Activated CD8-positive, alpha-beta memory T cell treated with anti-CD3 and anti-CD28 coated beads, Interleukin-2, amount 50 U/mL, for 4 hours (primary cell): ENCODE measurements at places on chromosomes 7 and 10.

DNA sequence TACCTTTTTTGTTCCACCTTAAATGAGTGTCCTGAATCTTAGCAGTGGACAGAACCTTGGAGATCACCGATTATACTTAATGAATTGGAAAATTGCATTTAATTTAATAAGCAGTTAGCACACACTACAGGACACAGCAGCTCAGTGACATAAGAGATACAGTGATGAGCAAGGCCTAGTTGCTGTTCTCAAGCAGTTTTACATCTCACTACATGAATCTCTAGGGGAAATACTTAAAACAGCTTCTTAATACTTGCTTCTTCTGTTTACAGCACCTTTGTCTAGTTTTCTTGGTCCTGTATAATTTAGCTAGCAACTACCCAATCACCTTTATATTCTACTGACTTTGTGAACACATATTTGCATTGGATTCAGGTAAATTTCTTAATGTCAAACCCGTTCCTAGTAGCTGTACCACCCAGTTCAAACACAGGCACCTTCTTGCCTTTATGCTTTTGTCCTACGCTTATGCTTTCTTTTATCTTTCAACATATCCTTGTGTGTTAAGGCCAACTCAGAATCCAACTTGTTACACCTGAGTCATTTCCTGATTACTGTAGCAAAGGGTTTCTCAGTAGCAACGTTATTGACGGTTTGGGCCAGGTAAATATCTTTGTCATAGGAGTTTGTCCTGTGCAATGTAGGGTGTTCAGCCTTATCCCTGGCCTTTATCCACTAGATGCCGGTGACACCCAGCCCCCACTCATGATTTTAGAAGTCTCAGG lies 1.8 kb downstream of the STAM start:
- no peak for DNase-seq

DNA sequence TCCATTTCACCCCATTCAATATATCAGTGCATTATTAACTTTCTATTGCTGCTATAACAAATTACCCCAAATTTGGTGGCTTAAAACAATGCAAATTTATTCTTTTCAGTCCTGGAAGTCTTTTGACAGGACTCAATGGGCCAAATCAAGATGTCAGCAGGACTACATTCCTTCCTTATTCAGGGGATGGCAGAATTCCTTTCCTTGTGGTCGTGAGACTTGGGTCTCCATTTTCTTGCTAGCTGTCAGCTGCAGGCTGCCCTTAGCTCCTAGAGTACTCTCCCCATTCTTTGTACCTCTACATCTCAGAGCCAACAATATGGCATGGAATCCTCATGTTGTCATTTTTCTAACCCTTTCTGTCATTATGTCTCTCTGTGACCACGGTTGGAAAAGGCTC lies 310.6 kb downstream of the HDAC9 start:
- DNase-seq, result no peak

DNA sequence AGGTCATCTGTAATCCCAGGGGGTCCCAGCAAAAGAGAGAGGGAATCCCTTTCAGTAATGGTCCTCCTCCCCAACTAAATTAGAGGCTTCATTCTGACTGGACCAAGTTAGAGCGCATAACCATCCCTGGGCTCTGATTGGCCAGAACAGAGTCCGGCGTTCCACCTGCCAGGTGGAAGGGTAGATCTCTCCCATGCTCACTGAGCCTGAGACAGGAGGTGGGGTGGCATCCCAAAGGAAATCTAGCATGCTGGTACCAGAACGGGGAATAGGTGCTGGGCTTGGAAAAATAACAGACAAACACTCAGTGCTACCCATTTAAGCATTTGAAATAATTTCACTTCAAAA lies 21.0 kb upstream of the TSPAN33 start:
- no peak for DNase-seq

- DNase-seq, result no peak
These were observed 663.4 kb downstream of the INHBA start for GRCh38 chr7:41039386-41039953.

DNA sequence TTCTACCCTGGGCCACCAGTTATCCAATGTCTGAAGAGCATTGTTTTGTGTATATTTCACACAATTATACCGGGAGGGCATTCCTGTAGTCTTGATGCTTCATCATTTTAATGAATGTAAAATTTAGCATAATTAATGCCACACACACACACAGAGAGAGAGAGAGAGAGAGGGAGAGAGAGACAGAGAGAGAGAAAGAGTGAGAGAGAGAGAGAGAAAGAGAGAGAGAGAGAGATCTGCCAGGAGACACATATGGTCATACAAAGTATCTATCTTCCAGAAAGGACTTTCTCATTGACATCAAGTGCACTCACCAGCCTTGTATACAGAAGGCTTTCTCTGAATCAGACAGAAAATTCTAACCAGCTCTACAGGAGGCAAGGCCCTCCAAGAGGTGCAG lies 72.3 kb downstream of the KLF6 start:
- no peak for DNase-seq

DNA sequence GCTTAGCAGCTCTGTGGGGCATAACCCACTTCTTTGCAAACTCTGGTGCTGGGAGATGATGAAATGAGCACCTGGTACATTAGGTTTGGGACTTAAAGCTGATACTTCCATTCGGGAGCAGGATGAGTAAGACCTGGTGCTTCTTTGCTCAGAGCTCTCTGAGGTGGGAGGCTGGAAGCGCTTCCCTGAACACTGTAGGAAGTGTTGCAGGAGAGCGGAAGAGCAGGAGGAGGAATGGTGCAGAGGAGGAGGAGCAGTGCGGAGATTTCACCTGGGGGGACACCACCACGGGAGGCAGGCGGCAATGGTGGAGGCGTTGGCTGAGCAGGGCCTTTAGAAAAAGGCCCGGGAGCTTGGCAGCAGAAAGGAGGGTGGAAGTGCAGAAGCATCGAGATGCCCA lies 142.5 kb downstream of the MGMT start:
- DNase-seq, result no peak

GRCh38 chr7:985915-986741 lies 3.1 kb downstream of the CYP2W1 start:
- DNase-seq, result no peak

DNA sequence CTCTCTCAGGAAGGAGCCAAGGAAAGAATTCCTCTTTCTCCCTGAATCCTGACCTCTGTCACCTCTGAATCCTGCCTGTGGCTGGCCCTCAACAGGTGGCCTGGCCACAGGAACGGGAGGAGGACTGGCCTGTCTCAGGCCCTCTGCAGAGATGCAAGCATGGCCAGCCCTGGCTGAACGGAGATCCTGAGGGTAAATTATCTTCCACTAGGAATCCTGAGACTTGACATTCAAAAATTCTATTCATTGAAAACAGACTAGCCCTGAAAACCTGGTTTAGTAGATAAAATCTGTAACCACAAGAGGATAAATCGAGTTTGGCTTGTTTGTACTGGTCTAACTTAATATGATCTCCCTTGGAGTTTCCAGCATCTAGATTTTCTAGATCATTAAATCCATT lies 579.3 kb downstream of the LRMDA start:
- no peak for DNase-seq

- DNase-seq, result no peak
These were observed 79.1 kb downstream of the PRTFDC1 start for GRCh38 chr10:24873281-24873683.

DNA sequence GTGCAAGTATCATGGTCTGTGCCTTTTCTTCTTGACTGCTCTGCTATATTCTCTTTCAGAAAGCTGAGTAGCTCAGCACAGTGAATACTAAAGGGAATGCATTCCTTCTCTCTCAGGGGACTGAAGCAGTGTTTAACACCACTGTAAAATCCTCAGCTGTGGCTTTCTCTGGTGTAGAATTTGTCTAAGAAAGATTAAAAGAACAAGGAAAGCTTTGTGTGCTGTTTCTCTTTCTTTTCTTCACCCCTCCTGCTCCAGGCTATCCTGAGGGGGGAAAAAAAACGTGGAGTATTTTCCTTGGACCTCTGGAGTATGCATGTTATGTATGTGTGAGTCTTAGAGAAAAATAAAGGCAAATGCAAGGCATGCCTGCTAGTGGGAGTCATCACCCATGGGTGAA lies 383.9 kb downstream of the AUTS2 start:
- no peak for DNase-seq

DNA sequence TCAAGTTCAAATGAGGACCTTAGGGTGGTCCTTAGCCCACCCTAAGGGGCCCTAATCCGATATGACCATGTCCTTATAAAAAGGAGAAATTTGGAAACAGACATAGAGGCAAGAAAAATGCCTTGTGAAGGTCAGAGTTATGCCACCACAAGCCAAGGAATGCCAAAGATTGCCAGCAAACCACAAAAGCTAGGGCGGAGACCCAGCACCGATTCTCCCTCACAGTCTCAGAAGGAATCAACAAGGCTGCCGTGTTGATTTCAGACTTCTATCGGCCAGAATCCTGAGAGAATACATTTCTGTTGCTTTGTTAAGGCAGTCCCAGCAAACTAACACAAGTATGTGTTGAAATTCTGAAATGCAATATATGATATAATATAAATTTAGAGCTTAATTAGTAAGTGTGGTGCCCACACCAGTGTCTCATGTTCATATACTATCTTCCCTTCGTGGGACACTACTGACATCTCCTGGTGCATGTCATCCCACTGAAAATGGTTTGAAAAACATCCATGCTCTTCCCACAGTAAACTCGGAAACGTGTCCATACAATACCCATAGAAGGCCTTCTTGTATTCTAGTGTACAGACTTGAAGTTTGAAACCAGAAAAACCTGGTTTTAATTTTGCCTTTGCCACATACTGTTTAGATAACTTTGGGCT lies 349.0 kb downstream of the TNS3 start:
- no peak for DNase-seq

- no peak for DNase-seq
These were observed 445.1 kb upstream of the ZMIZ1 start for GRCh38 chr10:78623578-78624215.

GRCh38 chr10:123651421-123652047 lies 14.6 kb upstream of the GPR26 start:
- DNase-seq, result no peak

GRCh38 chr10:110915035-110915434 lies 3.9 kb downstream of the BBIP1 start:
- no peak for DNase-seq

GRCh38 chr7:42227541-42227935 lies 9.5 kb downstream of the GLI3 start:
- DNase-seq, result no peak

DNA sequence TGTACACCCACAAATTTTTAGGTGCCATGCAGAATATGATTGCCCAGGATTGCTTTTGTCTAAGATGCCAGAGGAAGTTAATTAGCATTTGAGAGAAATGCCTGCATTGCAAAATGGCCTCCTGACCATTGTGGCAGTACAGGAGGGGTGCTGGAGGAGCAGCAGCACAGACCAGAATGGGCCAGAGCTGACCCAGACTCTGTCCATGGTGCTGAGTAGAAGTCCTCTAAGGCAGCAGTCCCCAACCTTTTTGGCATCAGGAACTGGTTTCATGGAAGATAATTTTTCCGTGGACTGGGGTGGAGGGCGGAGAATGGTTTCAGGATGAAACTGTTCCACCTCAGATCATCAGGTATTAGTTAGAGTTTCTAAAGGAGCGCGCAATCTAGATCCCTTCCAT lies 217.8 kb upstream of the AGK start:
- DNase-seq, result no peak

DNA sequence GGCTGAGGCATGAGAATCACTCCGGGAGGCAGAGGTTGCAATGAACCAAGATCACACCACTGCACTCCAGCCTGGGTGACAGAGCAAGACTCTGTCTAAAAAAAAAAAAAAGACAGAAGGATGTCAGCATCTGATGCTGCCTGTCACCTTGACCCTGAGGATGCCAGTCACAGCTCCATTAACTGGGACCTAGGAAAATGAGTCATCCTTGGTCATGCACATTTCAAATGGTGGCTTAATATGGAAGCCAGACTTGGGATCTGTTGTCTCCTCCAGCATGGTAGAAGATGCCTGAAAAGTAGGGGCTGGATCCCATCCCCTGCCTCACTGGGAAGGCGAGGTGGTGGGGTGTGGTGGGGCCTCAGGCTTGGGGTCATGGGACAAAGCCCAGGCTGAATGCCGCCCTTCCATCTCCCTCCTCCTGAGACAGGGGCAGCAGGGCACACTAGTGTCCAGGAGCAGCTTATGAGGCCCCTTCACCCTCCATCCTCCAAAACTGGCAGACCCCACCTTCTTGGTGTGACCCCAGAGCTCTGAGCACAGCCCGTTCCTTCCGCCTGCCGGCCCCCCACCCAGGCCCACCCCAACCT lies 1.3 kb downstream of the NOS3 start:
- DNase-seq, result no peak

- no peak for DNase-seq
These were observed 193.2 kb upstream of the MGMT start for GRCh38 chr10:129273860-129274259.

- no peak for DNase-seq
These were observed 10.5 kb downstream of the CRCP start for GRCh38 chr7:66125052-66125694.

DNA sequence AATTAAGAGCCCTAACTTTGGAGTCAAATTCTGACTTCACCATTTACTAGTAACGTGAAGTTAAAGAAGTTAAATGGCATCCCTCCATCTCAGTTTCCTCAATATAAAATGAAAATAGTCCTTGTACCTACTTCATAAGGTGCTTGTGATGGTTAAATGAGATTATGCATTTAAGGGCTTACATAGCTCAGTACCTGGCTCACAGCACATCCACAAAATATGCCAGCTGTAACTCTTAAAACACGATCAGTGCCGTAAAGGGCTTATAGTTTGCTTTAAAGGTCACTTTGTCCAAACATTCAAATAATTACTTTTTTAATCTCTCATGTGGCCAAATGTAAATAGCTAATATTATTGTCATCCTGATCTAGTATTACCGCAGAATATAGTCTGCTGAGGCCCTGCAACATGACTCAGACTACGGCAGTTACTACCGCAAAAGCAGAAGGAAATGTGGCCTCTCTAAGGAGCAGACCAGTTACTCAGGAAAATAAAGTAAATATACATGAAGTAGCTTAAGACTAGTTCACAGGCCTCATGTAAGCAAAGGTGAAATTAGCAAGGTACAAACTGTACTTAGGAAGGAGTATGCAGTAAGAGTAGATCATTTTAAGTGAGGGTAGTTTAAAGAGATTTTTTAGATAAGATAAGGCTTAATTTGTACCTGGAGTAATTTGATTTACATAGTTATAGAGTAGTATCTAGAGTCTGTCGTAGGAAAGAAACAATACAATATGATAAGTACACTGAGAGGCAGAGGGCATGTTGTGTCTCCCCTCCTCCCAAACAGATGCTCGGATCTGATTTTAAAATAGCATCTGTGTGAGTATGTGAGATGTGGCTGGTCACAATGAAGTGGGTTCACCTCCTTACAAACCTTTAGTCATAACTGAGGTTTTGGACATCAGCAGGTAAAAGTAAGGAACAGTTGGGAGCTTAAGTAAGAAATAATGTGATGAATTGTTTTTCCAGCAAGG lies 13.1 kb downstream of the CASP2 start:
- no peak for DNase-seq

DNA sequence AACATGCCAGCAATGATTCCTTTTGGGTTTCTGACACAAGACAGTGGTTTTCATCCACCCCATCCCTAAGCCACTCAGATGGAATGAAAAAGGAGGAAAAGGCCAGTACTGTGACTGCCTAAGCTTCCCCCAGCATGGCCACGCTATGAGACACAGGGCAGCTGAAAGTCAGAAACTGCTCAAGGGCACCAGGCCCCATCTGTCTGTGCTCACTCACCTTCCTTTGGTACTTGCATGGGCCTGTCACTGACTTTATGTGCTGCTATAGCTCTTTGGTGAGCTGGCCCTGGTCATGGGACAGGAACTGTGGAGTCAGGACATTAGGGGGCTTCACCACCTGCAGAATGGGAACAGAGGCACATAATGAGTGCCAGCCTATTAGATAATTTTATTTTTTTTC lies 21.2 kb upstream of the ACSM6 start:
- DNase-seq, result no peak

GRCh38 chr10:69337296-69338132 lies 59.2 kb downstream of the HK1 start:
- no peak for DNase-seq

- no peak for DNase-seq
These were observed 31.3 kb upstream of the MALRD1 start for GRCh38 chr10:19017116-19017890.
